ENCODE measurements at places on chromosomes 2 and 18.

DNA sequence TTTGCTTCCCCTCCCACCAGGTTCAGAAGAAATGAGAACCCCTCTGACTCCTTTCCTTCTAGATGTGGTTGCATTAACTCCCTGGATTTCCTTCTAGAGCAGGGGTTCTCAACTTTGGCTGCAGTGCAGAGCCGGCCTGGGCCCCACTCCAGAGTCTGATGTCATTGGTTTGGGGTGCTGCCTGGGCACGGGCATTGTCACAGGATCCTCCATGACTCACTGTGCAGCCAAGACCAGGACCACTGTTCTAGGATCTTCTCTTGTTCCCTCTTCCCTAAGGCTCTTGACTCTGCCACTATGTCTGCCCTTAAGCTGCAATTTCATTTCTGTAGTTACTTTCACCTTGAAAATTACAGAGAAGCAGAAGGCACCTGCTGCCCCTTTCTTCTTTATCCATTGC is 31.8 kb downstream of the TBC1D8 start:
- DNase-seq, result no peak

DNA sequence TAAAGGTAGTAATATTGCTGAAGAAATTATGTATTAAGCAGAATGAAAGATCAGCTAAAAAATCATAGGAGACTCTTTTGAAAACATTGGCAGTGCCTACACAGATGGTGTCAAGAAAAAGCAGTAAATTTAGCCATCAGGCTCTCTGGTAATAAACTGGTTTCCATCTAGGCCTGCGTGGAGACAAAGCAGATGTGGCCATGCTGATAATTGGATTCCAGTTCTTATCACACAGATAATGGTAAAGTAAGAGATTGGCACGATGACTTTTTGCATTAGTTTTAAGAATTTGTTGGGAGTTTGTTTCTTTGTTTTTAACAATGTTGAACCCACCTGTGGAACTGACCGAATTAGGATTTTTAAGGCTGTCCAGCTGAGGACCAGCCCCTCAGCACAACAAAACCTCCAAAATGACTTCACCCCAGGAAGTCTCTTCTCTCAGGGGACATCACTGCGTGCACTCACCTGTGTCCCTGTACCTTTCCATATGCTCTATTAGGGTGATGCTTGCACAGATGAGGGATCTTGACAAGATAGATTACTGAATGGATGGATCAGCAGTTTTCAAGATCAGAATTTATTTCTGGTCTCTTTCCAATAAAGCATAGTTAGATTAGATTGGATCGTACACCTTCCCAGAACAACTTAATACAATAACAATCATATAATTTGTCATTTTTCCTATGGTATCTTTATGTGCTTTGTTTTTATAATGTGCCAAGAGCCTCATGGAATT is 69.1 kb upstream of the DNAJC10 start:
- no peak for DNase-seq

- no peak for DNase-seq
These were observed 100.3 kb downstream of the DOCK10 start for GRCh38 chr2:224941960-224942359.

DNA sequence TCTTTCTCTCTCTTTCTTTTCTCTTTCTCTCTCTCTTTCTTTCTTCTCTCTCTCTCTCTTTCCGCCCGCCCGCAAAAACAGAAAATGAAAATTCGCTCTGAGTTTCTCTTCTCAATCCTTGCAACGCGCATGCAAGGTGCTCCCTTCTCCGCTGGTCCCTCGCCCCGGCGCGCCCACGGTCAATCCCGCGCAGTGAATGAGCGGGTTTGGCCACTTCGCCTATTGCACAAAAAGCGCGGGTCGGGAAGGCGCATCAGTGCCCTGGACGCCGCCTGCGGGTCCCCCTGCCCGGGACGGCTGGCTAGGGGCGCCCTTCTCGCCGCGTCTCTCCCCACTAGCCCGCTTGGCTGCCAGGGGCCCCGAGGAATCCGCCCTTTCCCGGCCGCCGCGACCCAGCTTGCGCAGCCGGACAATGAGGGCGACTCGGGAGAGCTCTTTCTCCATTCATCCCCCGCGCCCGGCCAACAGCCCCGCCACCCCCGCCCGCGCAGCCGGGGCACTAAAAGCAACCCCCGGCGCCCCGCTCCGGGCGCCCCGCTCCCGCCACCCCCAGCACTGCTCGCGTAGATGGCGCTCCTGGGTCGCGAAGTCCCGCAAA is 706 bp downstream of the LAMA1 start:
- no peak for DNase-seq

- DNase-seq, result no peak
These were observed 301.4 kb downstream of the CDCA7 start for GRCh38 chr2:173656086-173656485.

DNA sequence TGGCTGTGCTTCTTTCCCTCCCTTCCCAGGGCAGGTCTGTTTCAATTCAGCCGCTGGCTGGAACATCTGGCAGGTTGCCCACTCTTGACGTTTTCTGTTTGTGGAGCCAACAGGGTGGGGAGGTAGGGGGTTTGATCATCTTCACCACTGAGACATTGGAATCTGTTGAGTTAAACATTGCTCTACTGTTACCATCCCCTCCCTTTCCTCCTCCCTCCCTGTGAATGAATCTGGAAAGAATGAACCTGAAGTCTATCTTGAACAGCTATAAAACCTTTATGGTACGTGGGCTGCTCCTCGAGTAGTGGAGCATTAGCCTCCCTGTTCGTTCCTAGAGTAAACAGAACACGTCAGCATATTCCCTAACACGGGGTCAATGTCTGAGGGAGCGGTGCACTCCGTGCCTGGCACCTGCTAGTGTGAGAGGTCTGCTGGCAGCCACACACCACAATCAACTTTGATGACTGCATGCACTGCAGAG is 249.9 kb upstream of the RBBP8 start:
- no peak for DNase-seq

- DNase-seq, result no peak
These were observed 9.9 kb downstream of the EPHA4 start for GRCh38 chr2:221562226-221562625.

DNA sequence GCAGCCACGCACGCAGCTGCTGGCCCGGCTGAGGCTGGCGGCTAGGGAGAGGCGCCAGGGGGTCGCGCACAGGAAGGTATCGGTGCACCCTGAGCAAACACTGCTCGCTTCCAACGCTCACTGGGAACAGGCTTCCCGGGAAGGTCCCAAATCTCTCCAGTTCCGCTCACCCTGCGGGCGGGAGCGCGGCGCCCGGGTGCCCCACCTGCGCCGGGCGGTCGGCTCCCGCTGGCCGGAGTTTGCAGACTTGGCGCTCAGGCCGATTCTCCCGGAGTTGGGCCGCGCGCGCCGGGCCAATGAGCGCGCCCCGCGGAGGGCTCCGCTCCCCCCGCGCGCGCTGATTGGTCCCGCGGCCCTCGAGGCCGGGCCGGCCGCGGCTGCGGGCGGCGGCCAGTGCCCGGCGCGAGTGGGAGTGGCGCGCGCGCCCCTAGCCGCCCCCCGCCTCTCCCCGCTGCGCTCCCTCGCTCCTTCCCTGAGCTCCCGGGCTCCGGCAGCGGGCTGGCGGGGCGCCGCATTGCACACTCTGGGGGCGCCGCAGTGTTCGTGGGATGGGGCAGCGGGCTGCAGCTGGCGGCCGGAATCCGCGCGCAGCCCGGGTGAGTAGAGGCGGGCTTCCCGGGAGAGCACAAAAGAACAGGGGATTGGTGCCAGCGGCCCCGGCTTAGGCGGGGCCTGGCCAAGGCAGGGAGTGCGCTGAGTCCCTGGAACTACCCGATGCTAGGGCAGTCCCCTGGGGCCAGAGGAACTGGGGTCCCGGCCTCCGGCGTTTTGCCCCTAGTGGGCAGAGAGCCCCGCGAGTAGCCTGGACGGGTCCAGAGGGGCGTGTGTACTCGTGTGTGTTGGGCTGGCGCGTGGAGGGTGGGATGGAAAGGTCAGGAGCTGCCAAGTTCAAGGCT is at the start of gene LYPD6:
LYPD6 (plus strand) TSS at position 461 of the 896 bp plus-strand sequence. CDS start 107,122 bp downstream, outside the sequence.
- peak; percentile 54 for DNase-seq

- no peak for DNase-seq
These were observed 6.3 kb upstream of the ADGRF3 start for GRCh38 chr2:26352892-26353291.

GRCh38 chr2:177171418-177171865 is 41.2 kb upstream of the HNRNPA3 start:
- no peak for DNase-seq

GRCh38 chr2:227576812-227577211 is 21.9 kb upstream of the SCYGR2 start:
- DNase-seq, result no peak

- no peak for DNase-seq
These were observed 103.6 kb upstream of the AGAP1 start for GRCh38 chr2:235390108-235390815.

DNA sequence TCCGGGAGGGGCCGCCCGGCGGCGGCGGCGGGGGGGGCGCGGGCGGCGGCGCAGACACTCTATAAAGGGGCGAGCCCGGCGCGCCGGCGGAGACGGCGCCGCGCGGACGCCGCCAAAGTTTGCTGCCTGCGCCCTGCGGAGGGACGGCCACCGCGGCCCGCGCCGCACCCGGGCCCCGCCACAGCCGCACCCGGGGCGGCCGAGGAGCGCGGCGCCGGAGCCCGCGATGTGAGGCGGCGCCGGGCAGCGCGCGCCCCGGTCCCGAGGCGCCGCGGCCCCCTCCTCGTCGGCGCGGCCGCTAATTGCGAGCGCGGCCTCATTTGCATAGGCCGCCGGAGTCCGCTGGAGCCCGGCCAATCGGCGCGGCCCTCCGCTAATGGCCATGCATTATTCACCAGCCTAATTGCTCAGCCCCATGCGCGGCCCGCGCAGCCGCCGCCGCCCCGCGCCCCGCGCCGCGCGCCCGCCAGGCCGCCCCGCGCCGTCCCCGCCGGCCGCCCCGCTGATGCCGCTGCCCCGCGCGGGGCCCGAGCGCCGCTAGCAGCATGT is at the start of gene SALL3:
SALL3 (plus strand) TSS at position 89 of the 549 bp plus-strand sequence; CDS start at position 546, 457 bp downstream.
- no peak for DNase-seq

GRCh38 chr18:22946217-22946616 is 13.1 kb downstream of the RBBP8 start:
- DNase-seq, result no peak

DNA sequence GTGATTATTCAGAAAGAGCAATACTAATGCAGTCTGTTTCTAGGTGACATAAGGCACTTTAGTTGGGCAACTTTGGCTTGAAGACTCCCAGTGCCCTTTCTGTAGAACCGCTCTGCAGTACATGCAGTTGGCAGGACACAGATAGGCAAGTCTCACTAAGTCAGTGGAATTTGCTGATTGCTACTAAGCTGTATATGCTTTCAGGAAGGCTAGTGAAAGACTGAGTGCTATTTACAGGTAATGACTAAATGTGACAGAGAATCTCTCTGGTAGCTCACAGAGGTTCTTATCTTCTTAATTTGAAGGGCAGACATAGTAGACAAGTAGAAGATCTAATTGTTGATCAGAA is 243.0 kb downstream of the WDPCP start:
- no peak for DNase-seq

- DNase-seq, result no peak
These were observed 138.2 kb downstream of the ASXL3 start for GRCh38 chr18:33716061-33716683.

DNA sequence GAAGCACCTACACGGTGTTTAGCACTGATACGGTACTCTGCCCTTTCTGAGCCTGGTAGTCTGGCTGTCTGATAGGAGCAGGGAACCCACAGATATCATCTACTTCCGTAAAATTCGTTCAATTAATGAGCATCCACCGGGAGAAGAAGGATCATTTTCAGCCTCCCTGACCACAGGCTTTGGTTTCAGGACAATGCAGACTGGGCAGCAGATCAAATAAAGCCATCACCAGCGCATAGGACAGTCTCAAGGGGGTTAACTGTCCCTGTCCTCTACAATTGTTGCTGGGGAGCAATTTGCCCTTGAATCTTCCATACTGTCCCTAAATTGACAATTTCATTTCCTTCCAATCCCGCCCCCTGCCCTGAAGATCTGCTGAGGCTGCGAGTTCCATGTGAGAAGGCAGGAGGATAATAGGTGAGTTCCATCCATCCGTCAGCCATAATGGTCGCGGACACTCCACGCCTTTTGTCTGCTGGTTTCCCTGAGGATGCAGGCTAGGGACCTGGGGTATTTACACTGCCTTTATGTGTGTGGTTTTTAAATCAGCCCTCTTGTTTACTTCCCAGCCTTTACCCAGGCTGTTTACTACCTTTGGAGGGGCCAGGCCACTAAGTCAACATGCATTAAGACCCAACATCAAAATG is 110.0 kb downstream of the MYCN start:
- DNase-seq, result no peak

- no peak for DNase-seq
These were observed 205.9 kb upstream of the SLC39A10 start for GRCh38 chr2:195451160-195451559.

DNA sequence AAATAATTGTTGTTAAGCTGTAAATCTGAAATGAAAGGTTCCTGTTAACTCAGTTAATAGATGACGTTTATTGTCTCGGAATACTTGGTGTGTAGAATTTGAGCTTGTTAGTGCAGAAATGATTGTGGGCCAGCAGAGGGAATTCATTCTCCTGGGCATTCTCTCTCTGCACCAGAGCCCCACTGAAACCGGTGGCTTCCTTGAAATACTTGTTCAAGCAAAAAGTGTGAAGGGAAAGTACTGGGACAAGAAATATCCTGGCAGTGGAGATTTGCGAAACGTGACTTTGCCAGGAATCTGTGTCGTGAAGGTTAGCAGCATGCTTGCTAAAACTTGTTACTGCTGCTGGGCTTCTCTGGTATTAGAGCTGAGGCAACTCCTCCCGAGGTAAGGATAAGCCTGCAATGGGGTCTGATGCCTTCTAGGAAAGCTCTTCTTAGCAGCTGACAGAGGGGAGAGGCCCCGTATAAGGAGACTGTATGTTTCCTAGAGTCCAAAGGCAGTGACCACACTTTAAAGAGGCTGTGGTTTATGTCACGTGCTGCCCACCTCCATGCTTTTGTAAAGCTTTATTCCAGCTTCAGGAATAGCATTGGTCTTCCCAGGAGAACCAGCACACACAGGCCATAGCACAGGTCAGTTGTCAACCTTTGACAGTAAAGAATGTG is 2.0 kb downstream of the ITGA6 start:
- DNase-seq, result no peak

DNA sequence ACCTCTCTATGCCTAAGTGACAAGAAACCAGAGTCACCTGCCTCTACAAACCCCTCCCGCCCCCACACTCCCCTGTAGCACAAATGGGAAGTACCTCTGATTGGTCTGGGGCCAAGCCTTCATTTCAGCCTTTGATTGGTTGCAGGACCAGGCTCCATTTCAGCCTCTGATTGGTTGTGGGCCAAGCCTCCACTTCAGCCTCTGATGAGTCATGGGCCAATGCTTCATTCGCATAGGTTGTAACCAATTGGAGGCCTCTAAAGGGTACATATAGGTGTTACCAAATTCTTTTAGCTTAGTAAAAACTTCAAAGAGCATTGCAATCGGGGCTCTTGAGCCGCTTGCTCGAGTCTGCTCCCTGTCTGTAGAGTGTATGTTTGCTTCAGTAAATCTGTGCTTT is 25.0 kb downstream of the CCDC102B start:
- DNase-seq, result no peak
